Stimulated activated CD8-positive, alpha-beta memory T cell treated with anti-CD3 and anti-CD28 coated beads, Interleukin-2, amount 100 ng/mL, for 1 hour (primary cell): ENCODE measurements at places on chromosomes 12 and 14.

- DNase-seq: no peak
These were observed 633 bp downstream of the STX2 start for GRCh38 chr12:130838284-130838950.

DNA sequence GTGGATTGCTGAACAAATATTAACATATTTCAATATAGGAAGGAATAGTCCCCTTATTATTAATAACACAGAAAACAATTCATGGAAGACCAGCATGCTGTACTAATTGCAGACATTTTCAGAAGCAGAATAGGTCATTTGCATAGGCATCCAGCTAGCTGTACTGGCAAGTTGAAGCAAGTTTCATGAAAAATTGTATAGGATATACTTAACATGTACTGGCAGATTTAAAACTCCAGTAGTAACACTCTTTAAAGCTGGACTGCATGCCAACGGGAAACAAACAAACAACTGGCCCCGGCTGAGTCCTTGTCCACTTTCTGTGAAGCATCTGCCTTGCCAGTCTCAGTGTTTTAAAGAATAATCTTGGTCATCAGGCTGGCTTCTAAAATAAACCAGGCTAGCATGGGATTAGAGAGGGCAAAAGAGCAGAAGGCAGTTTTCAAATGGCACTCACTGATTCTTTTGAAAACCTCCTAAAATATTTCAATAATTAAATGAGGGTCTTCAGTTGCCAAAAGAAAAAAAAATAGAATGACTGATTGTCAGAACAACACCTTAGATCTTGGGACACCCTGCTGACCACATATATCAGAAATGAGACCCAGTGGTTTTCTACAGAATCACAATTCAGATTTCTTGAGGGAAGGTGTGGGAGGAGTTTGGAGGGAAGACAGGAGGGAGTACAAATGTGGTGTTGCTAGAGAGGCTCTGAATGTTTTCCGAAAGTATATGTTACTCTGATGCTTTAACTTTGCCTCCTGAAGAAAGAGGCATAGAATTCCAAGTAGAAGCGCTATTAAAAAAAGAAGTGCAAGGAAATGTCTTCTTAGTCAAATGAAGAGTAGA lies 122.5 kb upstream of the KRAS start:
- no peak for DNase-seq

DNA sequence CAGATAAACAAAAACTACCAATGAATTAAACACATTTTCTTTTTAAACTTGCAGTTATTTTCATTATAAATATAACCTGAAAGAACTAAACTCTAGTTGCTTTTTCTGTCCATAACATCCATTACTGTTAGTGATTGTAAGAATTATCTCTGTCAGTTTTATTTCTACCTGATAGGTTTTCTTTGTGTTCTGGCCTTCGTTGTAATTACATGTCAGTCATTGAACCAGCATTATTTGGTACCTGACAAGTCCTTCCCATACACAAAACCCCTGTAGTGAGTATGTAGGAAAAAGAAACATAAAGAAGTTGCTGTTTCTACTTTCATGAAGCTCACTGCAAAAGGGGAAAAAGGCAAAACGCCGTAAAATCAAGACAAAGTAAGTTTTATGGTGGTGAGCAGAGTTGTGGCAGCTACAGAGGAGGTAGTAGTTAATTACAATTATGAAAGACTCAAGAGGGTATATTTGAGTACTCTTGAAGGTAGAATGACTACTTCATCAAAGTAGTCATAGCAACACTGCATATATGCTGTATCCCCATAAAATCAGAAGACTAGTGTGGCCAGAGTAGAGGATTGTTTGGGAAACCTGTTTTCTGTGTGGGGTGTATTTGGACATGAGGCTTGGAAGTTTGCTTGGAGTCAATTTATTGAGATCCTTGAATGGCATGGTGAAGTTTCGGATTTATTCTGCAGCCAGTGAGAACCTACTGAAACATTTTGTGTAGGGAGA lies 102.8 kb downstream of the SLC5A8 start:
- DNase-seq: no peak

DNA sequence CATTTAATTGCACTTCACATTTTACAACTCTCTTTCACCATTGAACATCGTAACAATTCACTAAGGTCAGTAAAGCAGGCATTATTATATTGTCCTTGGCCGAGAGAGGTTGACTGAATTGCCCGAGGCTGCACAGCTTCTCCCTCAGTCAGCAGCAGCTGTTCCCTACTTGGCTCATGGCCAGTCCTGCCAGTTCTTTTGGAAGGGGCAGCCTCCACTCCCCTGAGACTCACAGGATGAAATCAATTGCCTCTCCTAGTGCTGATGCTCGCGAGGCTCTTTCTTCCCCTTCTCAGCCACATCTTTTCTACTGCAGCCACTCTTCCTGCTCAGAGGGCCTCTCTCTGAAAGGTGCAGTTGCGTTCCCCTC lies 79.9 kb upstream of the KCNA1 start:
- no peak for DNase-seq

DNA sequence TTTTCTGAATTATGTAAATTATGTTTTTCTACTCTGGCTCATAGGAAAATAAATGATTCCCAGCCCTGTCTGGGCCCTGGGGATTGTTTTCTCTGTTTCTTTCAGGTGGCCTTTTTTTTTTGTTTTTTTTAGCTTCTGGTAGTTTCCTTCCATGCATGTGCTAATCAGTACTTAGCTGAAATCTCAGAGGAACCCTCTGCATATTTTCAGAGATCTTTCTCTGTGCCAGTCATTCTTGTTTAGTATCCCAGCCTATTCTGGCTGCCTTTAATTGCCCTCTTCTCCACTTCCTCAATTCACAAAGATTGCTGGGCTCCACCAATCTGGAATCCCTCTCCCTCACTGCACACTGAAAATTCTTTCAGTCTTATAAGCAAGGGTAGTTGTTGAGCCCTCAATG lies 46.9 kb downstream of the CNOT2 start:
- no peak for DNase-seq

DNA sequence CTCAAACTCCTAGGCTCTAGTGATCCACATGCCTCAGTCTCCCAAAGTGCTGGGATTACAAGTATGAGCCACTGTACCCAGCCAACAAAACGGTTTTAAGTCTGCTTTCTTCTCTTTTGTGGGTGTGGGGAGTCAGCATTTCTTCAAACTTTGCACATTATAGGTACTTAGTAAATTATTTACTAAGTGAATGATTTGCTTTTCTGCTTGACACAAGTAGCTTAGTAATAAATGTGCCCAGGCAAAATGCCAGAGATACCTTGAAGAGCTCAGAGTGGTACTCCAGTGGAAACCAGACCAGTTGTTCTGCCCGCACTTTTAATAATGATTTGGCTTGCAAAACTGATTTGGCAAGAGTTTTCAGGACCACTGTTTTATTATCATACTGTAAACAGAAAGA lies 15.0 kb downstream of the DEPDC4 start:
- DNase-seq: no peak

GRCh38 chr14:68033336-68033932 lies 213.9 kb downstream of the RAD51B start:
- DNase-seq: no peak

DNA sequence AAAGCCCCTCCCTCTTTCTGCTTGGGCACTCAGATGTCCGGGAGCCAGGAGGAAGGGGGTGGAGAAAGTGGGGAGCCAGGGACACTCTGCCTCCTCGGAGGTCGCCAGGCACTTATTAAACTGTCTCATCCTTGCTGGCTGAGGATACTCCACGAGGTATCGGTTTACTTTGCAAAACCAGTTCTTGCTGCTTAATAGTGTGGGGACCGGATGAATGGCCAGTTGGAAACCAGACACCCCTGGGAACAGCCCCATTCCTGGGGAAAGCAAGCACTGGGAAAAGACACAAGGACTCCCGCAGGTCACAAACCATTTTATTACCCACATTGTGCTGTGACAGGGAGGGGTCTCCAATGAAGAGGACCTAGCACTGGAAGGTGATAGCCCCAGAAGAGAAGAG lies 34.2 kb downstream of the CCDC88C start:
- DNase-seq: no peak

GRCh38 chr12:112815589-112816321 lies 24.2 kb downstream of the RPH3A start:
- DNase-seq: no peak

DNA sequence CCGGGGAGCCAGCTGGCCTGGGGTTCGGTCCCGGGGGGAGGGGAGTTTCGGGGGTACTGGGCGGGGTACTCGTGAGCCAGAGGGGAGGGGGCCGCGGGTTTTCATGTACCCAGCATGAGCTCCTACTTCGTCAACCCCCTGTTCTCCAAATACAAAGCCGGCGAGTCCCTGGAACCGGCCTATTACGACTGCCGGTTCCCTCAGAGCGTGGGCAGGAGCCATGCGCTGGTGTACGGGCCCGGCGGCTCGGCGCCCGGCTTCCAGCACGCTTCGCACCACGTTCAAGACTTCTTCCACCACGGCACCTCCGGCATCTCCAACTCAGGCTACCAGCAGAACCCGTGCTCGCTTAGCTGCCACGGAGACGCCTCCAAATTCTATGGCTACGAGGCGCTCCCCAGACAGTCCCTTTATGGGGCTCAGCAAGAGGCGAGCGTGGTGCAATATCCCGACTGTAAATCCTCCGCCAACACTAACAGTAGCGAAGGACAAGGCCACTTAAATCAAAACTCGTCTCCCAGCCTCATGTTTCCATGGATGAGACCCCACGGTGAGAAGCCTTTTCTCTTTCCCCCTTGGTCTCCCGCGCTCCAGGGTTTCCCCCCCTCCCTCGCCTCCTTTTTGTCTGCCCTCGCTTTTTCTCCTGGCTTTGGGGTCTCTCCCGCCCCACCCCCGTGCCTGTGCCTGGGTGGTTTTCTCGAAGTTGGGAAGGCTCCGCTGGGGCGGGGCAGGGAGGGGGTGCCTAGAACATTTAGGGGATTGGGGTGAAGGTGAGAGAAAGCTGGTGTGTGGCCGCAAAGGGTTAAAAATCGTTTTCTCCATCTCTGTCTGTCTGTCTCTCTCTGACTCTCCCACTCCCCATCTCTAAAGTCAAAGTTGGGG lies 627 bp downstream of the HOXC8 start:
- DNase-seq: no peak

DNA sequence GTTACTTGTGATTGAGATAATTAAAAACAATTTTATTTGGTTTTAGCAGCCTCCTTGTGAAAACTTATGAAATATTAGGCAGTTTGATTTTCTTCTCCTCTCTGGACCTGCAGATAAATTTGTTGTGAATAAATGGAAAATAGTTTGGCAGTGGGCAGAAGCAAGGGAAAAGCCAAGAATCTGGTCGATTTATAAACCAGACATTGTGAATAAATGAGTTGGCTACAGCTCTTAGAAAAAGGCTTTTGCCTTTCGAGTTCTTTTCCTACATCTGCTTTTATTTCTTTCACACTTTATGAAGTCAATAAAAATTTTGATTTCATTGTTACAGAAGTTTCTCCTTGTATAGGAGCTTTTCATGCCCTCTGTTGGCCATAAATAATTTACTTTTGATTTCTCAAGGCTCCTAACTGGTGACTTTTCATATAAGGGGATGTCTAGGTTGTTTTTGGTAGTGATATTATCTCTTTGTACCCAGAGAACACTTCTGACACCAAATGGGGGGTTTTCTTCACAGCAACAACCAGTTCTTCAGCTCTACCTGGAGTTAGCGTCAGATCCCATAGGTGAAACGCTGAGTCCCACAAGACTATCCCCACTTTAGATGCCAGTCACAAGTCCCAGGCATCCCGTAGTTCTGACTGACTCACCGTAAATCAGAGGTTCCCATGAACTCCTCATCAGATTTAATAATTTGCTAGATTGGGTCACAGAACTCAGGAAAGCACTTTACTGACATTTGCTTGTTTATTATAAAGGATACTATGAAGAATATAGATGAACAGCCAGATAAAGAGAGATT lies 136.5 kb upstream of the DNM1L start:
- no peak for DNase-seq

DNA sequence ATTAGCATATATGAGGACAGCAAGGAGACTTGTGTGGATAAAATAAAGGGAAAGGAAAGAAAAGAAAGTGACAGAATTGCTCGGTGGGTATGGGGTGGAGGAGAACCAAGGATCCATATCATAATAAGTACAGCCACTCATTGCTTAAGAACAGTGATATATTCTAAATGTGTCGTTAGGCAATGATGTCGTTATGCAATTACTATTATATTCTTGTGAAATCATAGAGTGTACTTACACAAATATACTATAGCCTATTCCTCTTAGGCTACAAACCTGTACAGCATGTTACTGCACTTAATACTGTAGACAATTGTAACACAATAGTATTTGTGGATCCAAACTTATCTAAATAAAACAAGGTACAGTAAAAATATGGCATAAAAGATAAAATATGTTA lies 271.1 kb downstream of the CCER1 start:
- no peak for DNase-seq

- DNase-seq: no peak
These were observed 118.0 kb downstream of the KTN1 start for GRCh38 chr14:55698051-55698450.

DNA sequence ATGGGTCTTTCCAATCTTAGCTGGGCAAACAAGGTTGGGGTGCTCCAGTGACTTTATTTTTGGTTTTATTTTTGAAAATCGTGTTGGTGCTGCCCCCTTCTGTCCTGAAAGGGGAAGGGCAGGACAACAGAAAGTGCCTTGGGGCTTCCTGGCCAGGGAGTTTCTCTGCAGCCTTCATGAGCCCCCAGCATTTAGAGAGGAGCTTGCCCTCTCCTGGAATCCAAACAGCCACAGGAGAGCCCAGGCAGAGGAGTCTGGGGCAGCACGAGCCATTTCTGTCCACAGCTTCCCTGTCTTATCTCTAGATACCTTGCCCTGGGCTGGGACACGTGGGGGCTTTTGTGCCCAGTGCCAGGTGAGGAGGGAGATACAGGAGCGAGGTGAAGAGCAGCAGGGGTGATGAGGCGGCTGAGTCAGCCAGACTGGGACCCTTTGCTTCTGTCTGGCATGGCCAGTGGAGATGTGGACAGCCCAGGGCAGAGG lies 4.4 kb upstream of the C1RL start:
- no peak for DNase-seq

- no peak for DNase-seq
These were observed 39.5 kb downstream of the L2HGDH start for GRCh38 chr14:50272498-50272897.

DNA sequence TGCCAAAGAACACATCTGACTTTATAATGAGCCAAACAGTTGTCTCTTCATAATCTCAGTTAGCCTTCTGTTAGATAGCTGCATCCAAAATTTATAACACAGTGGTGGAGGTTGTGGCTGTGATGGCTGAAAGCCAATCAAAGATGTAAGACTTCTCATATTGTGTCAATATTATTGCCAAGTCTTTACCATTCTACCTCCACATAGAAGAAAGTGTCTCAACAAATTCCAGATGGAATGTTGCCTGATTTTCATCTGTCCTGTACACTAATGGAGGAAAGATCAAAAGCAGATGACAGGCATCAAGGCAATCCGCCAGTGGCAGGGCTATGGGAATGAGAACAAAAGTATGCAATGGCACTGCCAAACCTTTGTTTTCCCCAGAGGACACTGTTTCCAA lies 813.1 kb upstream of the NOVA1 start:
- DNase-seq: no peak

DNA sequence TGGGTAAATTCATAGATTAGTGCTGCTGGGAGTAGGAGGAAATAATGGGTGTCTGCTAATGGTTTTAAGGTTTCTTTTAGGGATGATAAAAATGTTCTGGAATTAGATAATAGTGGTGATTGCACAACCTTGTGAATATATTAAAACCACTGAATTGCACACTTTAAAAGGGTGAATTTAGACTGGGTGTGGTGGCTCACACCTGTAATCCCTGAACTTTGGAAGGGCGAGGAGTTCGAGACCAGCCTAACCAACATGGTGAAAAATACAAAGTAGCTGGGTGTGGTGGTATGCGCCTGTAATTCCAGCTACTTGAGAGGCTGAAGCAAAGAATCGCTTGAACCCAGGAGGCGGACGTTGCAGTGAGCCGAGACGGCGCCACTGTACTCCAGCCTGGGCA lies 1.3 kb downstream of the RAD52 start:
- DNase-seq: no peak

GRCh38 chr14:58979325-58979724 lies 209.1 kb upstream of the DAAM1 start:
- no peak for DNase-seq
